Stimulated activated CD8-positive, alpha-beta memory T cell treated with anti-CD3 and anti-CD28 coated beads, Interleukin-15, amount 100 ng/mL, for 4 hours (primary cell): ENCODE measurements at places on chromosomes 13 and 19.

GRCh38 chr13:43223216-43223615 lies 199.8 kb downstream of the DNAJC15 start:
- DNase-seq: no peak

- no peak for DNase-seq
These were observed 2280.4 kb upstream of the PCDH20 start for GRCh38 chr13:63696055-63696454.

- DNase-seq: peak; percentile 27
These were observed 73.7 kb downstream of the GGACT start for GRCh38 chr13:100514788-100515409.

- no peak for DNase-seq
These were observed 57.8 kb downstream of the CCDC70 start for GRCh38 chr13:51919531-51919930.

- DNase-seq: no peak
These were observed 166.4 kb upstream of the SOX1 start for GRCh38 chr13:111900390-111901131.

- no peak for DNase-seq
These were observed 46.4 kb upstream of the FAM216B start for GRCh38 chr13:42735010-42735409.

DNA sequence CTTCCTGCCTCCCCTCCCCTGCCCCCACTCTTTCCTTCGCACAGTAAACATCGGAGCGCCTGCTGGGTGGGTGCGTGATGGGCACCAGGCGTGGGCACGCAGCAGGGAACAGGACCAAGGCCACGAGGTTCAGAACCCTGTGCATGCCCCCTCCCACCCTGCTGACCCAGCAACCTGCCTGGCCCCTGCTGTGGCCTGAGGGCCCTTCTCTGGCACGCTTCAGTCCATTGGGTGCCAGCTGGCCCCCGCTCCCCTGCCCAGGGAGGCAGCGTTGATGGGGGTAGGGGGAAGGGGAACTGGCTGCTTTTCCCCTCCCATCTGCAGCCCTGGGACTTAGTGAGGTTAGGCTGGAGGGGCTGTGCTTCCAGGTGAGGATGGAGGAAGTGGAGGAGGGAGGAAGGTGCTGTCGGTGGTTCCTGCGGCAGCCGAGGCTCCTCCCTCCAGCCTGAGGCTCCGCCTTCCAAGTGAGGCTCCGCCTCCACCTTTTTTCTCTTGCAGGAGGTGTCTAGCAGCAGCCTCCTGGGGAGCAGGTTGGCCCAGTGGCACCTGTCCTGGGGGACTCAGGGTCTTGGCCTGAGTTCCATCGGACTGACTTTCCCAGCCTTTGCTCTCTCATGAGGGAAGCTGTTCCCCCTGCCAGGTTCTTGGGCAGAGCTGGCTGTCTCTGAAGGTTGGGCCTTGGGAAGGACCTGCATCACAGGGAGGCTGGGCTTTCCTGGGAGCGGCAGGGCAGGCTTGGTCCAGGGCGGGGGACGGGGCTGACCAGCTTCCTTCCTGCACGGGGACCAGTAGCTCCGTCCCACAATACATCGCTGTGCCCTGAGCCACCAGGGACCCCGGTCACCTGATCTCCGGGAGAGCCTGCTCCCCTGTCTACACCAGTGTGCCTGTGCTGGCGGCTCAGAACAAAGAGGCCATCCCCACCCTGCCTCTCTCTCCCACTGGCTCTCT lies 7.3 kb downstream of the PIAS4 start:
- DNase-seq: no peak

- no peak for DNase-seq
These were observed 50.4 kb downstream of the GPR12 start for GRCh38 chr13:26710166-26710565.

GRCh38 chr19:47113850-47114651 lies 475 bp upstream of the ZC3H4 start:
- no peak for DNase-seq

DNA sequence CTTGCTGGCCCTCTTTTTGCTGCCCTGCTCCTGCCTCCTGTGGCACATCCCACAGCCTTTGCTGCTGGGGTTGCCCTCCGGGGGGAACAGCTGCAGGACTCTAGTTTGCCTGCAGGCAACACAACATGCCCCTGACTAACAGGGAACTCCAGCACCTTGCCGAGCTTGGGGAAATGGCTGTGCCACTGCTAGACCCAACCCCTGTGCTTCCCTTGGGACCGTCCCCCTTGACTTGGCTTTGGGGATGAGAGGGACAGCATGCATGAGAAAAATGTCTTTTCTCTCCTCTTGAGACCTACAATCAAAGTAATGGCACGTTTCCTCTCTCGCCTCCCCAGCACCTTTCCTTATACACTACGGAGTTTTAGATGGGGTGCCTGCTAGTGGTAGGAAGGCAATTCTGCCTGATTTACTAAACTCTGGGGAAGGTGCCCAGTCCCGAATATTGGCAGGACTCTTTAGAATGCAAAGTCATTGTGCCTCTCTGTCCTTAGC lies 12.4 kb upstream of the VWA8 start:
- no peak for DNase-seq

DNA sequence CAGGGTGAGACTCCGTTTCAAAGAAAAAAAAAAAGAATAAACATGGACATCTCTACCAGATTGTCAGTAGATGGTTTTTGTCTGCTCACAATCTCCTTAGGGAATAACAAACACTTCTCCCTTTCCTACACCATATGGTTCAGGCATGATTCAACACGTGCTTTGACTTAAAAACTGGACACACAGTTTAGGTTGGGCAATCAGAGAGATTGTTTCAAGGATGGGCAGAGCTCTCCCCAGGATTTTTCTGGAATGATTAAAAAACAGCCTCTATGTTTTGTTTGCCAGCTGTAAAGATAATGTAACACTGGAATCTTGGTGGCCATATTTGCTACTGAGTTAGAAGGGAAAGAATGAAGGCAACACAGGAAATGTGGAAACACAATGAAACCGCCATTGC lies 150.1 kb upstream of the TSC22D1 start:
- DNase-seq: no peak

DNA sequence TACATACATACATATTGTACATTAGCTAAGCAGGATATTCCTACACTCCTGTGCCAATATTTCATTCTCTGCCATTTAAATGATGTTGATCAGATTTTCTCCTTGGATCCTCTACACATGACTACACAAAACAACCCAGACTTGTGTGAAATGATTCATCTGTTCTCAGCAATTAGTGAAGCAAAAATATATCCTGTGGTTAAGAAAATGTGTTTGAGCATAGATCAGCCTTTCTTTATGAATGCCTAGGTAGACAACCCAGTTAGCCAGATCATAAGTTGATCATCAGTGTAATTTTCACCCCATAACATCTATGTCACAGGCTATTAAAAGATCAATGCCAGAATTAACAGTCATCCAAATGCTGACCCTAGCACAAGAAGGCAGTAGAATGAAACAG lies 275.2 kb upstream of the EDNRB start:
- no peak for DNase-seq

GRCh38 chr13:73335210-73335609 lies 276.4 kb downstream of the KLF5 start:
- no peak for DNase-seq

GRCh38 chr13:98697791-98698190 lies 54.7 kb downstream of the SLC15A1 start:
- no peak for DNase-seq

GRCh38 chr13:97141097-97141496 lies 81.0 kb upstream of the MBNL2 start:
- no peak for DNase-seq

- DNase-seq: no peak
These were observed 26.7 kb upstream of the RNF113B start for GRCh38 chr13:98203646-98204326.

DNA sequence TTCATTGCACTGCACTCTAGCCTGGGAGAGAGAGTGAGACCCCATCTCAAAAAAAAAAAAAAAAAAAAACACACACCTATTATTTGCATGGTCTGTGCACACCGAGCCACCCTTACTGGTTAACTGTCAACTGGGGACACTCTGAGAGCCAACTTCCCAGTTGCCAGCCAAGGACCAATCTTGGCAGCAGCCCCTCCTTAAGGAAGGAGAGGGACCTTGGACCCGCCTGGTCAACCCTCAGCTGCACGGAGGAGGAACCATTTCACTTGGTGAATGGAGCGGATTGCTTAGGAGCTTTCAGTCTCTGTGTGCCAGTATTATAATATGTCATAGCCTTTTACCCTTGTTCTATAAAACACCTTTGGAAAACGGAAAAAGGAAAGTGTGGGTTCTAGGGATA lies 24.9 kb downstream of the MICOS13 start:
- DNase-seq: no peak

DNA sequence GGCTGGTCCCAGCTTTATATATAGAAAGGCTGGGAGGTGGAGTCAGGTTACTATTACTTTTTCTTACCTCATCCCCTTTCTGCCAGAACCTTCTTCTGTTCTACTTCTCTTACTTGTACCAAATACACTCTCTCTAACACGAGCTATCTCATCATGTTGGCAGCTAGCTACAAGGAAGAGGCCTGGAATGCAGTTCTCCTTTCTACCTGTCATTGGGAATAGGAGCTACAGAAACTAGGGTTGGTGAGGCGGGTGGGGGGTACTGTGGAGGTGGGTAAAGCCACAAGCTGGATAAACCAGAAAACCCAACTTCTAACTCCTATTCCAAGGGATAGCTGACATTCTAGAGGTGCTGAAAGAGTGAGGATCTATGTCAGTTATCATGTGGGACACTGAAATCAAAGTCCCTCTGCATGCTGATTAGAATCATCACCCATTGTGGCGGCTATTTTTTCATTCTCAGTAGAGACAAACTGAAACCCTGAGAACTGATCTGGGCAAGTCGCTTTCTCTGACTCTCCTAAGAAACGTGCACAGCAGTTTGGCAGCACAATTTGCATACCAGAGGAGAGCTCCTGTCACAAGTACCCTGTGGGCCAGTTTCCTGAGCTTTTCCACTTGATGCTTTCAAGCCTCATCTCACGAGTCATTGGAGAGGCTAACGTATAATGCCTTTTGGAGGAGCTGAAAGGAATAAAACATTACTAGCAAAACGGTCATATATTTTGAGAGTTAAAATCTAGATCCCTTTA lies 358.1 kb downstream of the ENOX1 start:
- no peak for DNase-seq

DNA sequence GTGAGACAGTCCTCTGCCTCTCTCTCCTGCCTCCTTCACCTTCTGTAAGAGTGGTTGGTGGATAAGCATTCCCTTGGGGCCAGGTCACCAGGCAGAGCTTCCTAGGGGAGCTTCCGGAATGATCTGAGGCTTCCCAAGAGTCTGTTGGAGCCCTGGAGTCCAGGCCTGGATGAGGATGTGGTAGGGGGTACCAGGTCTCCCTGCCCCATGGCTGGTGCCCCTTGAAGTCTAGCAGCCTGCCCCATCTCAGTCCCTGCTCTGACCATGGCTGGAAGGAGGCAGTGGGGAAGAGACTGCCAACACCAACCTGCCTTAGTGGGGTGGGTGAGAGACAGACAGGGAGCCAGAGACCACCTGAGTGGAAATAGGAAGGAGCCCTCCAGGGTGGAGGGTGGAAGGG lies 1316.9 kb downstream of the UQCRFS1 start:
- no peak for DNase-seq

DNA sequence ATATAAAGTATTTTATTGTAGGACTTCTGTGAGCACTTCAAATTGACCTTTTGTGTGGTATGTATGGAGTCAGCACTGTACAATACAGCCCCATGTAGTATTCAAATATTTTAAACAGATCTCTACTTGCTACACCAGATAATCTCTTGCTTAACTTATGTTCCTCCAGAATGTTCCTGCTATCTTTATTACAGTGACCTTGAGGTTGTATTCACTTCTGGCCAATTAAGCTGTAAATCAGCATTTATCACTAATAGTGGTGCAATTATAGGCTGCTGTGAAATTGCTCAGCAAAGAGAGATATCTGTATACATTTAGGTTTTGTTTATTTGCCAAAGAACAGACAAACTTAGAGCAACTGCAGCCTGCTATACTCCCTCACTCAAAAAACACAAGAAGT lies 1218.6 kb downstream of the PCDH17 start:
- no peak for DNase-seq

DNA sequence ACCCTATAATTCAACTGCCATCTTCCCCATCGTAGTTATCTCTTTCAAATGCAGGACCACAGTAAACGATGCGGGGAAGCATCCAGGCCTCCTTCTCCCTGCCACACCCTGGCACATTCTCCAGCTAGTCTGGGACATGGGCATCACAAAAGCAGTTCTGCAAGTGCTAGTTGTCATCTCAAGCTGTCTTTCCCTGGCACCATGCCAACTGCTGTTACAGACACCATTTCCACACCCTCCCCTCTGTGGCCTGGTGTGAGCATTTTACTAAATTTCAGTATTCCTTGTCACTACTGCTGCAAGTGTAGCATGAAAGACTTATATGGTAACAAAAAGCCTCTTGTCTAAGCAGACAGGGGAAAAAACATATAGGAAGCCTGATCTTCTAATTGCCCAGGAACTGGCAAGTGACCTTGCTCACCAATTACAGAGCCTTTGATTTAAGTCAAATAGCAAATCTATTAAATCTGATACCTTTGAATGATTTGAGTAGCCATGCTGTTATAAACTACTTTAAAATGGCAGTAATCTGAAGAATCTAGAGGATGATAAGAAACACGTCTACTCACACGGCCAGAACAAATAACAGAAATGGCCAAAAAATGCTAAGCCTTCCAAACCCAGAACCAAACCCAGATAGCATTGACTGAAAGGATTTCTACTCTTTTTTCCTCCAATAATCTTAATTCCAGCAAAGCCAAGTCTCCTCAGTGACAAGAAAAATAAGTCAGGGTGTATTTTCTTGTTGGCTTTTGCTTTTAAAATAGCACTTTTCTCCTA lies 179.0 kb downstream of the NUFIP1 start:
- DNase-seq: no peak

GRCh38 chr13:38024431-38024830 lies 154.9 kb upstream of the TRPC4 start:
- no peak for DNase-seq

GRCh38 chr19:6352381-6353165 lies 8.8 kb upstream of the CLPP start:
- no peak for DNase-seq

DNA sequence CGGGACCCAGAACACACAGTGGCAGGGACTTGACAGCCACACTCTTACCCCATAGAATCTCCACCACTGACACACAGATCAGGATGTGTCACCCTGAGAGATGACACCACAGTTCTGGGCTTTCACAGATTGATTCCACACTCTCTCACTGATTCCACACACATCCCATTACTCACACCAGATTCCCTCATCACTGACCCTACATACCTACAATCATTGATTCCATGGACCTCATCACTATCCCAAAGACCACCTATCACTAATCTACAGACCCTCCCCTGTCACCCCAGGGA lies 57.6 kb upstream of the ZNF527 start:
- DNase-seq: no peak
